Osteocyte (in vitro differentiated cells): ENCODE measurements at places on chromosomes 4 and X. TPM values are rescaled to one million over a fixed set of nuclear protein-coding genes. Genes with fewer than 3 reads are reported as not detected.

The ATP10D gene
- 36.2 and 41.6 TPM in 2 replicates for total RNA-seq

The VEGFC gene
- 13.6 and 14.7 TPM in 2 replicates for total RNA-seq

The TMSB15B gene
- 13.5 and 16.2 TPM in 2 replicates for total RNA-seq

- H3K27me3 ChIP-seq = no peaks in the 10 kb centered on the region
- H3K27ac ChIP-seq = no peak overlapping the region
- H3K4me3 ChIP-seq = no peak overlapping the region
- H3K4me1 ChIP-seq = no peaks in the 10 kb centered on the region
- H3K36me3 ChIP-seq = no peaks in the 10 kb centered on the region
These were observed 15.0 kb upstream of the CT47A1 start for GRCh38 chrX:121000589-121000988.

- H3K4me1 ChIP-seq = no peaks in the 10 kb centered on the region
- no peaks in the 10 kb centered on the region for H3K36me3 ChIP-seq
- no peaks in the 10 kb centered on the region for H3K27me3 ChIP-seq
- no peak overlapping the region for H3K27ac ChIP-seq
- DNase-seq = no peak
These were observed 42.0 kb upstream of the MTMR8 start for GRCh38 chrX:64437218-64437617.

GRCh38 chr4:76087007-76087769 lies 12.7 kb downstream of the ART3 start:
- no peak overlapping the region for H3K4me3 ChIP-seq
- H3K27me3 ChIP-seq = peaks cover 28% of the 10 kb centered on the region
- H3K27ac ChIP-seq = no peak overlapping the region
- no peak for DNase-seq
- peaks cover 6% of the 10 kb centered on the region for H3K4me1 ChIP-seq

DNA sequence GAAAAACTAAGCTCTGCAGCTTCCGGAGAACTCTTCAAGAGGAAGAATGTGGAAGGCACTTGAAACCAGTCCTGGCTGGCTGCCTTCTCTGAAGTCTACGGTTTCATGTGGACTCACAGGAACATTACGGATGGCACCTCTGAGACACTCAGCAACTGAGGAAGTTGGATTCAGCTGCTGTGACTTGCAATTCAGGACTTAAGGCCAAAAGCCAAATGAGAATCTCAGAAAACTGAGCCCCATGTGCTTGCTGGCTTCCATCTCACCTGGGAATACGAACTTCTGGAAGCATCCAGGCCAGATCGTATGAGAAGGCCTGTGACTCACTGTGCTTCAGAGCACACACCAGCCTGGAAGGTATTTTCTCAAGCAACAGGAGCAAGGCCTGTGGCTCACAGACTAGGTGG lies 107.8 kb upstream of the GPC4 start:
- H3K36me3 ChIP-seq = no peaks in the 10 kb centered on the region
- no peak overlapping the region for H3K4me3 ChIP-seq
- H3K4me1 ChIP-seq = peaks cover 17% of the 10 kb centered on the region
- DNase-seq = no peak
- peak overlapping the region; percentile 12 for H3K27ac ChIP-seq

- DNase-seq = no peak
- no peaks in the 10 kb centered on the region for H3K27me3 ChIP-seq
- peak overlapping the region; percentile 97 for H3K4me3 ChIP-seq
These were observed 577 bp downstream of the BGN start for GRCh38 chrX:153495362-153495751.

DNA sequence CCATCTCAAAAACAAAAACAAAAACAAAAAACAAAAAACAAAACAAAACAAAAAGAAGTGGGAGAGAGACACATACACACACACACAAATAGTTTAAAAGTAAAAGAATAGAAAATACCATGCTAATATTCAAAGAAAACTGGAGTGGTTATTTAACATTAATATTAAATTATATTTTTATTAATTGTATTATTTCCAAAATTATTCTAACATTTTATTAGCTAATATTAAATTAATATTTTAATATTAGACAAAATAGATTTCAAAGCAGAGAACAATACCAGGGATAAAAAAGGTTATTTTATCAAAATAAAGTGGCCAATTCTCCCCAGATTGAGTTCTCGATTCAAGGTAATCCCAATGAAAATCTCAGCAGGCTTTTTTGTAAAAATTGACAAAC lies 90.9 kb downstream of the NAT8L start:
- H3K27ac ChIP-seq = no peak overlapping the region
- H3K4me1 ChIP-seq = no peaks in the 10 kb centered on the region
- no peak for DNase-seq
- peaks cover 3% of the 10 kb centered on the region for H3K36me3 ChIP-seq

GRCh38 chr4:80787306-80787705 lies 243.2 kb upstream of the BMP3 start:
- H3K27me3 ChIP-seq = peaks cover 4% of the 10 kb centered on the region
- no peaks in the 10 kb centered on the region for H3K4me1 ChIP-seq
- H3K27ac ChIP-seq = no peak overlapping the region
- no peak overlapping the region for H3K4me3 ChIP-seq
- no peaks in the 10 kb centered on the region for H3K36me3 ChIP-seq
